DMS 273 treated with DMSO at 0.1 percent for 48 hours (cell line): ENCODE measurements at places on chromosomes 2 and 18.

DNA sequence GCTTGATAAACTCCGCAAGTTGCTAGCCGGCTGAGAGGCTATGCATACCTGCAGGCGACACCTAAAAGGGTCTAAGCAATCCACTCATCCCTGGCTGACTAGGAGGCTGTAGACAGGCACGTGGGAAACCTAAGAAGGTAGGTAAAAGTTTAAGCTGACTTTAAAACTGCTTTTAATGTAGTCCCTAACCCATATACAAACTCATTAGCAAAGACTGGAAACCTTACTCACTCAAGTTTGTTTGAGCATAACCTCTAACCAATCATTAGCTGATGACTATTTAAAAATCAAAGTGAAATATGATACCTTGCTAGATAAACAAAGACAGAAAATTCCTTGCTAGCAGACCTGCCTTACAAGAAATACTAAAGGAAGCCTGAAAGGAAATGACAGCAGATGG lies 106.4 kb downstream of the EXOC6B start:
- peak; percentile 4 for DNase-seq

GRCh38 chr18:60193780-60194179 lies 178.8 kb downstream of the MC4R start:
- no peak for DNase-seq

- no peak for DNase-seq
These were observed 55.0 kb downstream of the GORASP2 start for GRCh38 chr2:170984079-170984478.

DNA sequence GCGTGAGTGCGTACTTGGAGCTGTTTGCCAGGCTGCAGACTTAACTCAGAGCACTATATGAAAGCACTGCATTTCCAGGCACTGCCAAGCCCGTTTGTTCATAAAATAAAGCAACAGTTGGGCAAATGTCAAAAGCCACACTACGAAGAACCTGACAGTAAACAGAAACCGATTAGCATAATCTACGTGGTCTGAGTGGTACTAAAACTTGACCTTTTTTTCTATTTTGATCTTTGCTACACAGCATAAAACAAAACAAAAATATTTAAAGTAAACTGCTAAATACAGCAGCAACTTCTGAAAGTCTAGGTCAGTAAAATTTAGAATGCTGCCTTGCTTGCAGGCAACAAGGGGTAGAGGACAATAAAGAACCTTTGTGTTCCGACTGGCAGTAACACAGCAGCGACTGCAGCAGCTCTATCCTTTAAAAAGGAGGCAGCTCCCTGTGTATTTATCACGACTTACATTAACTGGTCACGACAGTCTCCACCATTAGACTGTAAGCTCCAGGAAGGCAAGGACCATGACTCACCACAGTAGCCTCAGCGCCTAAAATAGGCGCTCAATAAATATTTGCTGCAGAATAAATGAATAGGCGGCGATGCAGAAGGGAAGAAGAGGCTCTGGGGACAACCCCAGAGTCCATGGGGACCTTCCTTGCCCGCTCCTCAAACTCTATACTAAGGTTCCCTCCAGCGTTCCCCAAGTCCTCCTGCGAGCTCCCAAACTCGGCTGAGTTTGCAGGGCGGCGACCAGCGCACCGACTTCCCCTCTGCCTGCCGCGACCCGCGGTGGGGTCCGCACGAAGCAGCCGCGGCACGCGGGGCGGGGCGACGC lies 902 bp downstream of the SS18 start:
- no peak for DNase-seq

DNA sequence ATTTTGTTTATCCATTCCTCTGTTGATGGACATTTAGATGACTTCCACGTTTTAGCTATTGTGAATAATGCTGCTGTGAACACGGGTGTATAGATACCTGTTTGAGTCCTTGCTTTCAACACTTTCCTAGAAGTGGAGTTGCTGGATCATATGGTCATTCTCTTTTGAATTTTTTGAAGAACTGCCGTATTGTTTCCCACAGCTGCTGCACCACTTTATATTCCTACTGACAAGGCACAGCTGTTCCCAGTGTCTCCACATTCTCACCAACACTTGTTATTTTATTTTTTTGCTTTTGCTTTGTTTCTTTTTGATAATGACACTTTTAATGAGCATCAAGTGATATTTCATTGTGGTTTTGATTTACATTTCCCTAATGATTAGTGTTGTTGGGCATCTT lies 41.4 kb upstream of the KCNJ13 start:
- no peak for DNase-seq

DNA sequence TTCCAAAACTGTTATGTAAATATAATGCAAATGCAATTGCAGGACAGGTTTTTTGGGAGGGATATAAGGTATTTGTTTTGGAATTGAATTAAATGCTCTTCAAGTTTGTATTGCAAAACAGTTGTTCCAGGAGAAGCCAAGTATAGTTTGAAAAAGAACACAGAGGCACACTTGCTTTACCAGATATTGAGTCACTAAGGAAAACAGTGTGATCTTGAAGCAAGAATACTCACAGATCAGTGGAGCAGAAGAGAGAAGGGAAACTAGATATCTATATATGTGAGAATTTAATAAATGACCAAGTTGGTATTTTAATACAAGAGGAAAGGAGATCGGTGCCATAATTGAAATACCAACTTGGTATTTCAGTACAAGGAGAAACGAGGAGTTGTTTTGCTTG lies 178.9 kb downstream of the CAPN13 start:
- DNase-seq, result no peak

DNA sequence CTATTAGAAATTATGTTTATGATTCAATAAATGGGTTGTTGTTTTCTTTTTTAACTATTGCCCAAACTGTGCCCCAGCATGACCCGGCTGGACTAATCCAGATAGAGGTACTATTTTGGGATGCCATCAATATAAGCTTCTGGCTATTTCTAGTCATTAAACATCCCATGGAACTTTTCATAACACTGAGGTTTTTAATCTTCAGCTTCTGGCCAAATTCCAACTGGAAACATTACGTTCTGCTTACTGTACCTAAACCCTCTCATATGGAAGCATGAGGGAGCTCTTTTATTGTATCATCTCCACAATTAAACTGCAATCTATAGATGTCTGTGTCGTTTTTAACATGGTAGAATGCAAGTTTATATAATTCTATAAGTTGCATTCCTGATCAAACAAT lies 674.7 kb downstream of the ARHGAP15 start:
- no peak for DNase-seq

DNA sequence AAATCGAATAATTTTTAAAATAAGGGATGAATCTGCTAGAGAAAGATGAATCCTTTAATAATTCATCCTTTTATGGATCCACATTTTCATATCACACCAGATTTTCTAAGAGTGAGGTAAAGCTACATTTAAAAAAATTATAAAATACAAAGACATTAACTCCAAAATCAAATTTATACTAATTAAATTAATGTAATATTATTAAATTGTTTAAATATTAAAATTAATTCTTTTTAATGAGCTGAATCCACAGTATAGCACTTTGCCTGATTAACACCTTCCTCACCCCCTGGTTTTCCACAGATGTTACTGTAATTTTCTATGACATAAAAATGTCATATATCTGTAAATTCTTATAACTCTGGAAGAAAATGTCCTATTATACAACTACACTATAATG lies 26.2 kb downstream of the ZRANB3 start:
- DNase-seq, result no peak

- DNase-seq, result no peak
These were observed 24.3 kb upstream of the PSMD14 start for GRCh38 chr2:161283926-161284325.

DNA sequence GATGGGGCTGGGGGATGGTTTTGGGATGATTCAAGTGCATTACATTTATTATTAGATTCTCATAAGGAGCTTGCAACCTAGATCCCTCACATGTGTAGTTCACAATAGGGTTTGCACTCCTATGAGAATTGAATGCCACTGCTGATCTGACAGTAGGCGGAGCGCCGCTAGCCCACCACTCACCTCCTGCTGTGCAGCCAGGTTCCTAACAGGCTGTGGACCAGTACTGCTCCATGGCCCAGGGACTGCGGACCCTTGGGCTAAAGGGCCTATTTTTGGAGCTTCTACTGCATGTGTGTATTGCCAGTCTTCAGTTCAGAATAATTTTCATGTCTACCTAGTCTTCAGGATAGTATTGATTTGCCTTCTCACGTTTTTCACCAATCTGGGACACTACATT lies 165.3 kb upstream of the TWIST2 start:
- DNase-seq, result no peak

GRCh38 chr2:197030090-197030489 lies 103.6 kb upstream of the PGAP1 start:
- no peak for DNase-seq

- DNase-seq, result no peak
These were observed 44.5 kb downstream of the PTH2R start for GRCh38 chr2:208451061-208451460.

GRCh38 chr18:4547126-4547525 lies 92.0 kb upstream of the DLGAP1 start:
- no peak for DNase-seq

DNA sequence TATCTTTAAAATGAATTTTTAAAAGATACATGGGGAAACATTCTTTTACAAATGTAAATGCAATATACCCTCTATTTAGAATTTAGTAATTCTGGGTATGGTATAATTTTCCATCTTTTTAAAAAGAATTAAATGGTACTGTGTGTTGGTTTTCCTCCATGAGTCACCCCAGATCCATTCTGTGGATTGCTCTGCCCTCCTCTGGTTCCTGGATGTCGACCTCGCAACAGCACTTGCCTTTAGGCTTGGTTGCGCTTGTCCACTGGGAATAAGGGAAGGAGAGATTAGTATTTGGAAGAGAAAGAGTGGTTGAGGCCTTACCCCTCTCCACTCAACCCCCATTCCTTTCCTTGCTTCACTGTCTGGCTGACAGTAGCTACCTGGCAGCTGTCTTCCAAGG lies 90.4 kb downstream of the FTCDNL1 start:
- no peak for DNase-seq

GRCh38 chr2:37441055-37441454 lies 96.6 kb downstream of the QPCT start:
- DNase-seq, result no peak

DNA sequence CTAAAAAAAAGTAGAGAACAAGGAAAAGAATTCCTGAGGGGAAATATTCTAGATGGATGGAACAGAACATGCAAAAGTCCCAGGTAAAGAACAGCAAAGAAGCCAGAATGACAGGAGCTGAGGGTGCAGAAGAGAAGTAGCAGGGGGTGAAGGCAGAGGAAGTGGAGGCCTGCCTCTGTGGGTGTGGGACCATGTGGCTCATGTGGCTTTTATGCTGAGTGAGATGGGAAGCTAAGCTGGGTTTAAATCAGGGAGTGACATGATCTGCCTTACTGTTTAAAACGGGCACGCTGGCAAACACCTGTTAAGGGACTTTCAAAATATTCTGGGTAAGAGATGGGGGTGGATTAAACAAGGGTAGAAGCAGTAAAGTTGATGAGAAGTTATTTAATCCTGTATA lies 40.0 kb downstream of the GKN2 start:
- no peak for DNase-seq

GRCh38 chr18:45760462-45761036 lies 36.6 kb downstream of the SLC14A1 start:
- DNase-seq, result no peak

DNA sequence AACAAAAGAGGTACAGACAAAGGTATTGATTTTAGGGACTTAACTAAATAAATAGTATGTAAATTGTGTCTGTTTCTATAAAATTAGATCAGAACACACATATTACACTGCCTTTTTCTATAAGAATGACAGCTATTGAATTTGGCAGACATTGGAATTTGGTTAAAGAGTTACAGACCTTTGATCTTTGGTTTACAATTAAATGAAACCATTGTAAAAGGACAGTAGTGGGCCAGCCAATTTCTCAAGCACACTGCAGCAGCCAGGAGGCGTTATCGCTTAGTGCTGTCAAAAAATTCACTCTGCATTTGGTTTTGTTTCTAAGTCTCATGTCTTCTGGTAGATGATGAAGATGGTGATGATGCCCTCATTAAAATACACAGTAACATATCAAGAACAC lies 175.9 kb downstream of the NR4A2 start:
- no peak for DNase-seq

- no peak for DNase-seq
These were observed 147.4 kb downstream of the SOX11 start for GRCh38 chr2:5839550-5839949.

- DNase-seq, result no peak
These were observed 1.8 kb downstream of the NOSTRIN start for GRCh38 chr2:168804214-168804613.

DNA sequence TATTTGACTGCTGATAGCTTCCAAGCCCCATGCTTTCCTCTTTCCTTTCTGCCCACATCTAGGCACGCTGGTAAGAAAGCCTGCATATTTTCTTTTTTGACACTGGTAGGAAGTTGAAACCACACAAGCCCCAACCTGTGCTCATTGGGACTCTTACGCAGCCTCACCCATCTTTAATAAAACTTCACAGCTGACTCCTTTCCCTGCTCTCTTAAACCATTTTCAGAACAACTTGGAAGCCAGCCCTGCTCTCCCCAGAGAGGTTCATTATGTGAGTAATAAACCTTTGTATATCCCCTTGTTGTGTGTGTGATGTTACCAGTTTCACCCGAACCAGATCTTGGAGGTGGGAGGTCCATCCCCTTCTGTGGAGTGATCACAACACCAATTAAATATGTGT lies 268.4 kb downstream of the GPD2 start:
- no peak for DNase-seq

DNA sequence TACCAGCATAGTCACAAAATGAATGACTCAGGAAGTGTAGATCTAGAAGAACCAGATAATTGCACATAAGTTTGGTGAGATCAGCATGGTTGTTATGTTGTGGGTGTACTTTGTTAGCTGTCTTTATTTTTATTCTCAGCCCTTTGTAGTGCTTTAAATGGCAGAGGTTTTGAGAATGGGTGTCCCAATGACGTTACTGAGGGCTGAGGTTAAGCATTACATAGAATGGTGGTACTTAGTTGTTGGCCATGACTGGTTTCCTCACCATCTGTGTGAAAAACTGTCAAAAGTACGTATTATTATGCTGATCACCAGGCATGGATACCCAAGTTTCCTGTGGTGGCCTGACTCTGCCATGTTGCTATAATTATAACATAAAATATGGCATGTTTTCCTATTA lies 165.8 kb downstream of the UBE2E3 start:
- no peak for DNase-seq

DNA sequence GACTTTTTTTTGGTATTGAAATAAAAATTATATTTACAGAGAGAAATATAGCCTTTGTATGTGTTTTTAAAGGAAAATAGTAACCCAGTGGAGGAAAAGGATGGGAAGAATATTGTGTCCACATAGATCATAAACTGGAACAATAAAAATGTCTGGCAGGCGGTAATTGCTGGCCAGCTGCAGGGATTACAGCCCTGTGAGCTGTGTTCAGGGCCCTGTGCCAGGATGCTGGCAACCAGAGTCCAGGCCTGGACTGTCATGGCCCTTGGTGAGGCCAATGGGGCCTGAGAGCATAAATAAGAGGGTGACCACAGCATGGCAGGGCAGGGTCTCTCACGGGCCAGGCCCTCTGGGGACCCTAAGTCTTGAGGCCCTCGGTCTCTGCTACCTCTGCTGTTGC lies 171.2 kb downstream of the ACOXL start:
- no peak for DNase-seq

DNA sequence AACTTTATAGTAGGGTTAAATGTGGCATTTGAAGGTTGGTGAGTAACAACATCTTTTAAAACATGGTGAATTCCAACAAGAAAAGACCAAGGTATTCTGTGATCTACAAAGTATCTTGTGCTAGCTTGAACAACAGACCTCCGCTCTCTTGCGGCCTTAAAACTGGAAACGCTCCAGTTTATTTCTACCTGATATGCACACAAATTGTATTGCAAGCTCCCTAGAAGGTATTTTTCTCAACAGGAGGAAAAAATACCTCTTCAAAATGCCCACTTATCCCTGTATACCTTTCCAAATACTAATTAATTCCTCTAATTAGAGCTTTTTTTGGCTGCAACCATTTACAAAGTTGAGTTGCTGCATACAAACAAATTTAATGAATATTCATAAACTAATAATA lies 69.5 kb downstream of the KCNH7 start:
- DNase-seq, result no peak
